ENCODE measurements at places on chromosomes 7 and 10.
A peak's percentile ranks its signal among the peaks of the same experiment; 100 is the strongest.

DNA sequence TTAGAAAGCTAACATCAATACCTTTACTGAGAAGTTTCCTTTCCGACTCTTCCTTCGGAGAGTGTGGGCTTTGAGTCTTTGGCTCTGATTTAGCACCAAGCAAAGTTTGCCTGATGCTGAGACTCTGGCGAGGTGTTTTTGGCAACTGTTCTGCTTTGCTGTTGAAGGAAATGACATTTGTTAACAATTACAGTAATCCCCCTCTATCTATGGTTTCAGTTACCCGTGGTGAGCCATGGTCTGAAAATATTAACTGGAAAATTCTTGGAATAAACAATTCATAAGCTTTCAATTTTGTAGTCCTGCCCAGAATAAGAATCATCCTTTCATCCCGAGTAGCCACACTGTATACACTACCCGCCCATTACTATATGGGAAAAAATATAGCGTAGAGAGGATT, 126.3 kb downstream of the ARHGAP21 start:
- ATAC-seq = no peak

- ATAC-seq = no peak
Measured at GRCh38 chr7:134060874-134061273, 66.3 kb upstream of the LRGUK start.

- no peak for ATAC-seq
Measured at GRCh38 chr10:90805206-90805605, 52.6 kb downstream of the HTR7 start.

DNA sequence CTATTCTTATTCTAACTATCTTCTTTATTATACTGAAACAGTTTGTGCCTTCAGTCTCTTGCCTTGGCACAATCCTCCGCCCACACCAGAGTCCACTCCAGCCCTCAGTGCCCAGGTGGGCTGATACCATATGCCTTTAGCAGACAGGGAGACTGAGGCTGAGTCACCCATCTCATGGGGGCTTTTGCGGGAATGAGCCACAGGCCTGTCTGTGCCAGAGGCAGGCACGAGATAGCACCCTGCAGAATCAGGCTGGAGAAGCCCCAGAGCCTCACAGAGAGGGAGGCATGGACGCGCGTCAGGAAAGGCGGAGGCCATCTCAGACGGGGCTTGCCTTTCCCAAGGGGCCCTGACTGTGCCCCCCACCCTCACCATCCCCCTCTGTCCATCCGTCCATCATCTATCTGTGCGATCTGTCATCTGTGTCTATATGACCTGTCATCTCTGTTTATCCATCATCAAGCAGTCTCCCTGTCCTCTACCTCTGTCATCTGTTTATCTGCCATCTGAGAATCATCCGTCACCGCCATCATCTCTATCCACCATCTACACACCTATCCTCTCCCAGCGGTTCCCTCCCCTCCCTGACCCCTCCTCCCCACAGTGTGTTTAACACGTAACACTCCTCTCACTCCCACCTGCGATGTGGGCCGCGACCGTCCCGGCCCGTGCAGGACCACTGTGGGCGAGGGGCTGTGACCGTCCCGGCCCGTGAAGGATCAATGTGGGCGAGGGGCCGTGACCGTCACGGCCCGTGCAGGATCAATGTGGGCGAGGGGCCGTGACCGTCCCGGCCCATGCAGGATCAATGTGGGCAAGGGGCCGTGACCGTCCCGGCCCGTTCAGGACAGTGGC, 7.3 kb upstream of the ADAP1 start:
- ATAC-seq = no peak

GRCh38 chr7:127913686-127914085, 117.6 kb downstream of the LRRC4 start:
- ATAC-seq = no peak

GRCh38 chr7:146773506-146773905, 656.9 kb downstream of the CNTNAP2 start:
- no peak for ATAC-seq

- no peak for ATAC-seq
Measured at GRCh38 chr10:78250313-78251015, 216.8 kb downstream of the RPS24 start.

DNA sequence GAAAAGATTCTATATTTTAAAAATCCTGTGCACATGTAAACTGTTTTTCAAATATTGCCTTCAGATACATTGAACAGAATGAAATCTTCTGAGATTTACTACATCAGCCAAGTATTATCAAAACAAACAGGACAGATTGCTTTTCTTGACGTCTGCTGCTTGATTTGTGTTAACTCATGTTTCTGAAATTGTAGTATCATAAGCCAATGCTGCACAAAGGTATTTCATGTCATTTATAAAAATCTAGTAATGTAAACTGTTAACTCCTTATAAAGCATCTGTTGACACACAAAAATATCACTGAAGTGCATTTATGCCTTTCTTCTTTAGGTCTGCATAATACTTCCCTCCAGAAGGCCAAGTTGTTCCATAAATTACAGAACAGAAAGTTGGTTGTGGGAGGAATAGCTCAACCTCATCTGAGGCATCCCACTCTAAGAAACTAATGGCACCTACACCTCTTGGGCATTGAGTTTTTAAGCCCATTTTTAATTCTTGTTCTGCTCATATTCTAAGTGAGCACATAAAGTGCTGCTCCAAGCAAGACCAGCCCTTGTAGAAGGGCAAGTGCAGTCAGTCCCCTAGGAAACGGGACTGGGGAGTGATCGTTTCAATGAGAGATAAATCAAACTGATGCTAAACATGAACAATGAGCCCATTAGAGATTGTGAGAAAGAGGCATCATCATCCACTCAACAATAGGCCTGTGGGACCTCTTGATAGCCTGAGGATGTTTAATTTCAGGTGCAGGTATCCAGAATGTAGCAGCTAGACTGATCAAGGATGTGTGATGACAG, 28.5 kb downstream of the CAV1 start:
- no peak for ATAC-seq

DNA sequence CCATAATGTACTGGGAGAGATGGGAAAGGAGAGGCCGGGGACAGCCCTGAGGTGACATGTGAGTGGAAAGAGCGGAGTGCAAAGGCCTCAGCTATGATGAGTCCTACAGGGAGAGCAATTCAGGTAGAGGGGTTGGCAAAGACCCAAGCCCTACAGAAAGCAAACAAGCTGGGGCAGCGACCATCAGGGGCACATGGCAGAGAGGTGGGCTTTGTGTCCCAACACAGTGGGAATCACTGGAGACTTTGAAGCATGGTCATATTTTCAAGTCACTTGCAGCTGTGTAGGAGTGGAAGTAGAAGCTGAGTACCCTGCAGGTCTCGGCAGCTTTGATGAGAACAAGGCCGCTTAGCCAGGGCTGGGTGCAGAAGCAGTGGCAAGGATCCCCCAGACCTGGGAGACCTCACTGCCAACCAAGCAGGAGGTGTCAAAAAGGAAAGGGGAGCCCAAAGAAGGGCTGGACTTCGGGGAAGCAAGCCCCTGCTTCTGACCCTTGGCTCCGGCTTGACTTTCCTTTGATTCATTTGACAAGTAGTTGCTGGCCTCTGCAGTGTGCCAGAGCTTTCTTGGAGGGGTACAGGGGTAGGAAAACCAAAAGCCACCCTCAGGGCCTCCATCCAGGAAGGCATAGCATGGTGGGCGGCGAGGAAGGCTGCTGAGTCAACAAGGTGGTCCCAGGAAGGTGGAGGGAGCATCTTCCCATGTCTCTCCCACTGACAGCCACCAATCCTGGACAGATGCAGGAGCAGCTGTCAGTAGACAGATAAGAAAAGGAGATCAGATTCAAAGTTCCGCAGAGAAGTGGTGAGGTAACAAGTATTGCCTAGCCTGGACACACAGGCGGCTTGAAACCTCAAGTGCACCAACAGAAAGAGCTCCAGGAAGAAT, 1.9 kb upstream of the PGAM2 start:
- no peak for ATAC-seq

- no peak for ATAC-seq
Measured at GRCh38 chr10:77264107-77264506, 373.5 kb downstream of the KCNMA1 start.

DNA sequence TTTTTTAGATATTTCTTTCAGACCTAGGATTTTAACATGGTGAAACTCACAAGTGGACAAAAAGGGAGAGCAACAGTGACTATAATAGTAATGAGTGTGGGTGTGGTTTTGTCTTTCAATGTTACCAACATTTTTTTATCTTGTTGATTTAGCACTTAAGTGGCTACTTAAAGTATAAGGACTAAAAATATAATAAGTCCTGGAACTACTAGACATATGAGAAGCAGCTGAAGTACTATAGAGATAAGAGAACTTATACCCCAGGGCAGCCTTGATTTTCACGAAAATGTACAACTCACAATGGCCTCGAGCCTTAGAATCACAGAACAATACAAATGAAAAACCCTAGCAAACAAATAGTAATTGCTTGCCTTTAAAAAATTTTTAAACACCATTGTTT, 1151.8 kb downstream of the TYW1 start:
- ATAC-seq = no peak

DNA sequence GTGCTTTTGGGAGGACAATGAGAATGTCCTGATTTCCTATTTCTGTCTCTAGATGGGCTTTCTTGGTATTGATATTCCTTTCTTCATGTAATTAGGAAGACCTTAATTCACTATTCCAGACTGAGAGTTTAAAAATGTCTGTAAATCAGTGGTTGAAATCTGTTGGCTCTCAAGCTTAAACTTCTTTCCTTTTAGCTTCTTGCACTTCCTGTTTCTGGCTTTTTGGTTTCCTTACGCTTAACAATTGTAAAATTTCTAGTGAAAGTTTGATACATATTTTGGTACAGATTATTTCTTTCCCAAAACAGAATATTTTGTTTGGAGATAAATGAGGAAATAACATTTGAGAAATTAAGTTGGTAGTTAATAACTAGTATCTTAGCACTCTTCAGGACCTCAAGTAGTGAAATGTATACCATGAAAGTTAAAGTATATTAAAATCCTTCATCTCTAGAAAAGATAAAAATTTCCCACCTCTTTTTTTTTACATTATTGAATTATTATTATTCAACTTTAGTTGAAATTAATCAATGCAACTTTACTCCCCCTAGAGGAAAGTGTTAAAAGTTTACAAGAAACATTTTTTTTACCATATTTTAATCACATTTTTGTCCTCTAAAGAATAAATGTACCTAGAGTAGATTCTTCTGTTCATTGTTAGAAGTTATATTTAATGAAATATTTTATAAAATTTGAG, 137.2 kb downstream of the PHTF2 start:
- ATAC-seq = no peak

DNA sequence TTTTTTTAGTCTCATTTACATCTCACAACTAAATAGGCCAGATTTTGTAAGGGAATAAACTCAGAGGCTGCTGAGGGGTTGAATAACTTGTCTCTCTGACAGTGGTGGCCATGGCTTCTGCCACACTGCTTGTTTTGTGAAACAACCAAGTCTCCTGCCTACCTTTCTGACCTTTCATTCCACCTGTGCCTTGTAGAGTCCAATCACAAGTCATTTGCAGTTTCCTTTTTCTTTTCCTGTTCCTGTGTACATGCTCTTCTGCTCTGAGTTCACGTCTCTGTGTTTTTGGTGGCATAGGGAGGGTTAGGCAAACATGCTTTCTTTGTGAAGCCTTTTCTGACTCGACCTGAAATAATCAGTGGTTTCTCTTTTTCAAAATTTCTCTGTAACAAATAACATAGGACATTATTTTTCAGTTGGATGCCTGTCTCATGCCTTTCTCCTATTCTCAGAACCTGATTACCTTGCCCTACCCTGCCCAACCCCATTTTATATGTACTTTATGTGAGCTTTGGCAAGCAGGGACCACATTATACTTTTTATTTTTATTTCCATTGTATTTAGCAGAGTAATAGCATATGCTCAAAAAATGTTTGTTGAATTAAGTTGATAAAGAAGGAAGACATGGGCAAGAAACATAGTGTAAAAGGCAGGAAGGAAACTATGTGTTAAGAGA, 81.7 kb downstream of the HDAC9 start:
- ATAC-seq = no peak

DNA sequence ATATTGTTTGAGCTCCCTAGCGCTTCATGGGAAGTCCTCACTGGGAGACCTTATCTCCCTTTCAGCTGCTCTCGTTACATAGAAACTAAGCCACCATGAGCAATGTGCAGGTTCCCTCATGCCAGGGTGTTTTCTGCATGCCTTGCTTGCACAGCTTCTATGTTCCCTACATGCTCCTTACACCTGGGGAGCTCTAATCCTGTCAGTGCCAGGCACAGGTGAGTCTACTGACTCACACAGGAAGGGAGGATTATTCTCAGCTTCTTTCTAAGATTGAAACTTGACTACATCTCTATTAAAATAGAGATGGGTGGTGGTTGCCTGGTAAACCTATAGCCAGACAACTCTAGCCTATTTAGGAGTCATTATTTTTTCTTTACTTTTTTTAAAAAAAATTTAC, 375.7 kb upstream of the CDC14C start:
- peak; percentile 100 for ATAC-seq

DNA sequence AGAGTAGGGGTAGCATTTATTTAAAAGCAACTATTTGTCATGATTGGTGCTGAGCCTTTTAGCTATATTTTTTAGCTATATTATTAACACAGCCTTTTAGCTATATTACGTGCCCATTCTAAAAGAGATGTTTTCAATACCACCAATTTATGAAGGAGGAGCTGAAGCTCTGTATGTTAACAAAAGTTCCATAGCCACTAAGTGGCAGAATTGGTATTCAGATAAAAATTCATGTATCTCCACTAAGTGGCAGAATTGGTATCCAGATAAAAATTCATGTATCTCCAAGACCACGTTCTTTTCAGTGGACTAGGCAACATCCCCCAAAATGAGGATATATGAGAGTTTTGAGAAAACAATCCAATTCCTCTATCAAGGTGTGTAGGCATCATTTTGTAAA, 268.6 kb downstream of the HGF start:
- no peak for ATAC-seq

DNA sequence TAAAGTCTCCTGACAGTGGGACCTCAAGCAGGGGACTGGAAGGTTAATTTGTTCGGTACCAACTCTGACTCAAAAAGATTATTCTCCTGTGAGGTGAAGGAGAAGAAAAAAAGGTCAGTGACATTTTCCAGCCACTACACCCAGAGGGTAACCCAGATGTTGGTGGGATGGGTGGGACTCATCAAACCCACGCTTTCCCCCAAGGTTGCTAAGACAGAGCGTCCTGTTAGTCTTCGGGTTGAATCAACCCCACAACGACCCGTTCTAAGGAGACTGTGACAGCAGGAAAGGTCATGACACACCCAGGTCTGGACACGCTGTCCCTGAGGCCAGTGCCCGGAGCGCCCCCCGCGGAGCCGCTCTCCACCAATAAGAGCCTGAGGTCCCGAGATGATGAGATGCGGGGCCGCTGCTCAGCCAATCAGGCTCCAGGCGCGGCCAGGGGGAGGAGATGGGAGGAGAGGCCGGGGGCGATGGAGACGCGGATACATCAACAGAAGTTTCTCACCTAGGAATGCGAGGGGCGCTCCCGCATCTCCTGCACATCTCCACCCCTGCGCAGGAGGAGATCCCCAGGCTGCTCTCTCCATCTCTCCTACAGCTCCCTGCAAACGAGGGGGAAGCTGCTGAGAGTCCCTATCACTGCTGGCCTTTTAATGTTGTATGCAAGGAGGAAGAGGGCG, at the start of gene WNT16:
TSS of gene WNT16 (plus strand) at position 493 of the 683 bp plus-strand sequence. CDS start 293 bp downstream, outside the sequence.
- peak; percentile 27 for ATAC-seq

DNA sequence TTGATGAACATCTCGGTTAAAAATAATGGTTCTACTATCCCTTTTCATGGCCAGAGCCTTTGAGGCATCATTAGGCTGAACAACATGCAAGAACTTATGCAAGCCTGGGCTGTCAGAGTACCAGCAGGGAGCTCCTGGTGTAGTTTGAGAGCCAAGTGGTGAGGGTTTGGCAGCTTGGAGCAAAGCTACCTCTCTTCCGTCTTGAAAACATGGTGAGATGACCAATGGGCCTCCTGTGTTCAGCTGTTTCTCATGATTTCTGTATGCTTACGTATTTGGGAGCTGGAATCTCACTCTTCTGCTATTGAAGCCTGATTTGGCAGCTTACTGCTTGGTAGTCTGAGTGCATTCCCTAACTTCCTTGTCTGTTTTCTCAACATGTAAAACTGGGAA, 150.4 kb downstream of the CXCL12 start:
- no peak for ATAC-seq

All from esophagus mucosa (tissue), 1 donor.